ENCODE measurements at places on chromosomes 1 and 21.

GRCh38 chr1:95679262-95679661 lies 445.3 kb downstream of the RWDD3 start:
- DNase-seq: no peak

DNA sequence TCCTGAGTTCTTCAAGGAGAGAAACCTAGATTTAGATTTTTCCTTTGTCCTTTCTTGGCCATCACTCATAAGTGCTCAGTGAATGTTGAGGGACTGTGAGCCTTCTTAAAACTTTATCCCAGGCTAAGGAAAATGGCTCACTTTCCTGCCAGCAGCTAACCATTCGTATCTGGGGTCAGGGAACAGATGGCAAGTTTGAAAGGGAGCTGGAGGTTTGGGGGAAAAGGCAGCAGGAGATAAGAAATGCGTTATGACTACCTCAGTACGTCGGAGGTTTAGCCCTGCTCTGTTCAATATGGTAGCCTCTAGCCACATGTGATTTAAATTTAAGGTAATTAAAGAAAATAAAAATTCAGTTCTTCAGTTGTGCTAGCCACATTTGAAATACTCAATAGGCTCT lies 13.3 kb downstream of the RRP15 start:
- DNase-seq: no peak

DNA sequence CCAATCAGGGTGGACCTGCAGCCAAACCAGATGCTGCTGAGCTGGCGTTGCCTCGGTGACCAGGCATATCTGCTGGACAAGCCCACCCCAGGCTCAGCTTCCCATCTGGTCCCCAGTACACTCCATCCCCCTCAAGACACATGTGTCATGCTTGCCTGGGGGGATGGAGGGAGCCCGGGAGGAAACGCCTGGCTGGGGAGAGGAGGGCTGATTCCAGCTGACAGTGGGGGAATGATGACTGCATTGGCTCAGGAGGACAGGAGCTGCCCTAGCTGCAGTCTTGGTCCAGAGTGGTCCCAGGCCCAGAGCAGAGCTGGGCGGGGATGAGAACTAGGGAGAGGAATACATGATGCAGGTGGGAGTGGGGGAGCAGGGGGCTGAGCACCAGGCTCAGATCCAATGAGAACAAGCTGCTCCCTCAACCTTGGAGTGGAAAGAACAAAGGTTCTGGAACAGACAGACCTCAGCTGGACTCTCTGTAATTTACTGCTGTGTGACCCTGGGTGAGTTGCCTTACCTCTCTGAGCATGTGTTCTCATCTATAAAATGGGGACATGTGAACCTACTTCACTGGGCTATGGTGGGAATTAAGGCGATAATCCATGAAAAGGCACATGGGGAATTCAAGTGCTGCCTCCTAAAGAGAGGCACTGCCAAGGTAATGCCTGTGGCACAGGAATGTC lies 23.1 kb upstream of the ECE1 start:
- DNase-seq: no peak

- DNase-seq: no peak
These were observed 12.2 kb downstream of the THBS3 start for GRCh38 chr1:155195201-155196102.

- DNase-seq: peak; percentile 37
These were observed 53.9 kb upstream of the ASPM start for GRCh38 chr1:197200272-197200899.

DNA sequence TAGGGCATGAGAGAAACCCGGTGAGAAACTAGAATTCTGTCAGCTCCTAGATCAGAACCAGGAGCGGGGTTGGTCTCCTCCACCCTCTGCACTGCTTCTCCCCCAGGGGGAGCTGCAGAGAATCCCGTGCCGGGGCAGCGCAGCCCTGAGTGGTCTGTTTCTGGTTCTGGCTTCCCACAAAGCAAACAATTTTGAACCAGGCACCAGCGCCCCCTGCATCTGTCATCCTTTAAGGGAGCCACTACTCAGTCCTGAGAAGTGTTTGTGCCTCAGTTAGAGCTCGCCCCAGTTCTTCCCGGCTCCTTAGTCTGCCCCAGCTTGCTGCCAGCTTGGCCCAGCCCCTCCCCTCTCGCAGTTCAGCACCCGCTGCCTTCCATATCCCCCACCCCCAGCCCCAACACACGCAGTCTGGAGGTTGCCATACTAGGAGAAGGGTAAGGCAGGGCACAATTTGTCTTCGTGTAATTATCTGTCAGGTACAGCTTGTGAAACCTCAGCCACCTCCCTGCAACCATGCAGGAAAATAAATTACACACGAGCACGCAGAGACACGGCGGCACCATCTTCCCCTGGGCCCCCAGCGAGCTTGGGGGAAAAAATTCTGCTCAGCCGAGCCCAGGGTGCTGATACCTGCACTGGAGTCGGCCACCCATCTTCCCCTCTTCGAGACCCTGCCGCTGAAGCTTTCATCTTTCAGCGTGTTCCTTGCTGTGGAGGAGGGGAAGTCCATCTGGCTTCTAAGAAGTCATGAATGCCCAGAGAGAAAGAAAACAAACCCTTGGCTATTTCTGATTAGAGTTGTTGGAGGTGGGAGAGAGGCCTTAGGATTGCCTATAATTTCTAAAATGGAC lies 62.6 kb upstream of the CD1D start:
- peak; percentile 30 for DNase-seq

DNA sequence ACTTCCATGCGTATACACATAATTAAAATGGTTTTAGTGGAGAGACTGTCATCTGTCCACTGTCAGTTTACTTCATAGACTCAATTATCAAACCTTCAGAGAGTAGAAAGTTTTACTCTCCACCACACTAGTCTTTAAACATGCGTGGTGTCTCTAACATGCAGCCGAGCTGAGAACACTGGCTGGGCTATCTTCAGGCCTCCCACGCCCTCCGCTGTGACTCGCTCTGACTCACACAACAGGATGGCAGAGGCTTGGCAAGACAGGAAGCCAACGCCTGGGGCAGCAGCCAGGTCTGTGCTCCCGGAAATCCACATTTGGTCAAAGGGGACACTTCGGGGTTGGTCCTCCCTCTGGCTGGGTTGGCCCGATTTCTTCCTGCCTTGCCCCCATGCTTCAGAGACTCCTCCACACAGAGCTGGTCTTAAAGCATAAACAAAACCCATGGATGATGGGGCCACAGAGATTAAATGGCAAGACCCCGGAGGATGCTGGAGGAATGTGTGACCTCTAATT lies 22.7 kb upstream of the IFNGR2 start:
- peak; percentile 91 for DNase-seq

- DNase-seq: no peak
These were observed 116.8 kb downstream of the ATP6V1G3 start for GRCh38 chr1:198423673-198424072.
